ENCODE measurements at places on chromosomes 4 and X. TPM values are rescaled to one million over a fixed set of nuclear protein-coding genes. Genes with fewer than 3 reads are reported as not detected.

Gene TRIM61
- 2.7 TPM for total RNA-seq

Gene ASB12
- total RNA-seq = not detected

Gene PAK3
- 2.2 TPM for total RNA-seq

Gene MAPK10
- 1.8 TPM for total RNA-seq

Gene MAML3
- 12.3 TPM for total RNA-seq

Gene GPM6B
- total RNA-seq = not detected

Gene BANK1
- total RNA-seq = 0.22 TPM

Gene RS1
- total RNA-seq = not detected

Gene RRH
- 0.14 TPM for total RNA-seq

Gene BMP15
- total RNA-seq = not detected

Gene SLC9A7
- 16.2 TPM for total RNA-seq

Gene FSTL5
- not detected for total RNA-seq

Gene AMBN
- total RNA-seq = not detected

Gene PNMA3
- not detected for total RNA-seq

Gene NIPAL1
- 0.66 TPM for total RNA-seq

Gene MAGEB10
- total RNA-seq = not detected

Gene NWD2
- not detected for total RNA-seq

Gene CLDN34
- not detected for total RNA-seq

Gene TMEM156
- 3.7 TPM for total RNA-seq

Gene OTC
- not detected for total RNA-seq

Gene GIMD1
- 0.14 TPM for total RNA-seq

Gene CHRDL1
- not detected for total RNA-seq

Gene ZAR1
- not detected for total RNA-seq

Gene HTN1
- not detected for total RNA-seq

Gene MTMR8
- total RNA-seq = not detected

Gene ZFX
- total RNA-seq = 64.6 TPM

Gene SYTL4
- 4.0 TPM for total RNA-seq

Gene RXFP1
- total RNA-seq = 0.29 TPM
